Gastrocnemius medialis (tissue), 4 donors: ENCODE measurements at places on chromosomes 1 and 21. TPM values are rescaled to one million over a fixed set of nuclear protein-coding genes. Genes with fewer than 3 reads are reported as not detected.

HIVEP3 gene
- total RNA-seq = 0.82 TPM

CIART gene
- total RNA-seq = 8.2 TPM

GRCh38 chr1:31834501-31834900 lies 18.7 kb upstream of the SPOCD1 start:
- no peak for DNase-seq

- DNase-seq = no peak
These were observed 777 bp upstream of the PLA2G2F start for GRCh38 chr1:20138346-20138745.

- DNase-seq = no peak
These were observed 51.1 kb downstream of the HSF2BP start for GRCh38 chr21:43608225-43608624.

DNA sequence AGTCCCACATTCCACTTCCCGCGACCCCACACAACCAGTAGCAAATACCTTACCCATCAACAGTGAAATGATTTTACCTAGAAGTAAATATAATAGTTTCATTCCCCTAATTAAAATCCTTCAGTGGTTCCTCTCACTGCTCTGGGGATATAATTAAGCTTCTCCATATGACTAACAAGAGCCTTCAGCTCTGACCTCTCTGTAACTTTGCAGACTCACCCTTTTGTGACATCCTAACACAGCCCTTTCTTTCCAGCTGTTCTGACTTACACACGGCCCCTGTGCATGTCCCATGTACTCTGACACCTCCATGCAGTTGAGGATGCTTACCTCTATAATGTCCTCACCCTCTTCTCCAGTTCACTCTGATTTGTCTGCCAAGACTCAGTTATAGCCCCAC lies 137.3 kb upstream of the SPAG17 start:
- no peak for DNase-seq

DNA sequence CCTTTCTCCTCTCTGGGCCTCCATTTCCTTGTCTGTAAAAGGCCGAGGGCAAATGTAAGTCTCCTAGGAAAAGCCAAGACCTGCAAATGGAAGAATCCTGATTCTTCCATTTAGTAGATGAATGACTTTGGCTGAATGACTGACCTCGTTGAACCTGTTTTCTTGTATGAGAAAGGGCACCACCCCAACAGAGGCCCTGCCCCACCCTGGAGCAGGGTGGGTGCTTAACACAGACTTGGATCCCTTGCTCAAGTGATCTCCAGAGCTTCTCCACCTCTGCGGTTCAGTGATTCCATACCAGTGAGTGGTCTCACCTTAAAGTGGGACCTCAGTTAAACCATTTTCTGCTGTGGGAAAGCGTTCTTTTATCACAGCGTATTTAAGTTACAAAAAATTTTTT lies 39.0 kb upstream of the GUCA2B start:
- DNase-seq = no peak
